Stimulated activated CD4-positive, alpha-beta T cell treated with anti-CD3 and anti-CD28 coated beads, Interleukin-12 subunit alpha, Interleukin-12 subunit beta, amount 100 ng/mL, for 4 hours (primary cell): ENCODE measurements at places on chromosomes 12 and 14.

DNA sequence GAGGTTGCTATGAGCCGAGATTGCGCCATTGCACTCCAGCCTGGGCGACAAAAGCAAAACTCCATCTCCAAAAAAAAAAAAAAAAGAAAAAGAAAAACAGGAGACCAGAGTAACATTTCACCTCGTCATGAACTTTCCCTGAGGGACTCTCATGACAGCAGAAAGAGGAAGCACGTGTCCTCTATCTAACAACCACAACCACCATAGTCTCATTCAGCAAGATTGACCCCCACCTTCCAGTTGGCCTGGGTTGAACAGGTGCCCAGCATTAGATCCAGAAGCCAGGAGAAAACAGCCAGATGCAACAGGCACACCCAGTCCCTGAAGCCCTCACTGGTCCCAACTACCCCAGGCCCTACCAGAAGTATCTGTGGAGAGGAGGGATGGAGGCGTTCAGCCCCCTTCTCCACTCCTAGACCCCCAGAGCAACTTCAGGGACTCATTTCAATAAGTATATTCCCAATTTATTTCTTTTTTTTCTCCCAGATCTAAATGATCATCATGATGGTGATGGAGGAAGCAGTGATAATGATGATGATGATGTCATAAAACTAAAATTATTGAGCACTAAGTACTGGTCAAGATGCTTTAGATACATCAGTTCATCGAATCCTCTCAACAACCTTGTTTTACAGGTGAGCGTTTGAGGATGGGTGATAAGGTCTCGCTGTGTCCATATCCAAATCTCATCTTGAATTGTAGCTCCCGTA is 235.0 kb downstream of the EFCAB11 start:
- DNase-seq, result no peak

DNA sequence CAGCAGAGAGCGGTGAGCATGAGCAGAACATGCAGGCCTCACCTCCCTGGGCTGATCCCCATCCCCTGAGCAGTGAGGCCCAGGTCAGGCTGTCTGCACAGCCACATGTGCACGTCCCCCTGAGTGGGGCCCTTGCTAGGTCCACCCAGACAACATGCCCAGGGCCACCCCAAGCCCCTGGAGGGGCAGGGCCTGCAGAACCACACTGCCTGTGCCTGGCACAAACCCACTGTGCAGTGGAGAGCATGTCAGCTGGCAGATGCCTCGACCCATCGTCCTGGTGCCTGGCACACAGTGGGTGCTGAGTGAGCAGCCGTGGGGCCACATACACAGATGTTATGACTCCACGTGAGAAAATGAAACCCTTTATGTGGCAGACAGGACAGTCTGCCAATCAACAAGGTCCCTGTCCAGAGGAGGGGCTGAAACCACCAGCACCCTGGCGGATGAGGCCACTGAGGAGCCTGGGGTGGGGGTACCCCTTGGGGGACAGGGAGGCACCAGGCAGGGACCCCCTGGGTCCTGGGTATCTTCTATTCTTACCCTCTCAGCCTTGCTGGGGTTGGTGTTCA is 8.3 kb downstream of the ANHX start:
- DNase-seq, result no peak

DNA sequence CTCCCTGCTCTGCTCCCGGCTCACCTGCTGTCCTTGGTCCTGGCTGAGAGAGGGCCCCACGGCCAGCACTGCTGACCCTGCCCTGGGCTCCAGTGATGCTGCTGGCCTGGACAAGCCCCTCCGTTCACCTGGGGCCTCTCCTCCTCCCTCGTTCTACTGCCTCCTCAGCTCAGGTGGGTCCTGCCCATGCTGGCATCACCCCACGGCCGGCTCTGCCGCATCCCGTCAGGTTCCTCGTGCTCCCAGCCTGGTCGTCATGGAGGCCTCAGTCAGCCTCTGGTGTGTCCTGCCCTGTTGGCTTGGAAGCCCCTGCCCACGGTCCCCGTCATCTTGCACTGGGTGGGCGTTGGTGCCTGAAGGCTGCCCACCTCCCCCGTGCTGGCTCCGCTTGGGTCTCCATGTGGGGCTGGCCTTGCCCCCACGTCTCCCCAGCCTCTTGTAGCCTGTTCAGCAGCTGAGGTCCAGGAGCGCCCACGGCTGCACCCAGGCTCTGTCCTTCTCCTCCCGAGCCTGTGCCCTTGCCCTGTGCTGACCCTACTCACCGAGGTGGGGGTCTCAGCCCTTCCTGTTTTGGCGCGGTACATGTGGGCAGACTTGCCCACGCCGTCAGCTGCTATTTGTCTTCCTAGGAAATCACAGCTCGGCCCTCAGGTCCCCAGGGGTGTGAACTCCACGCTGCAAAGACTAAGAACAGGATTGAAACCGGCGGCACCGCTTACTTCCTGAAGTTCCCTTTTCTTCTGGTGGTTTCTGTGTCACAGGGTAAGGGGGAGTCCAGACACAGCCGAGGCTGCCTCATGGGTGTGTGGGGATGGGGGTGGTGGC is 121.6 kb downstream of the TMEM121 start:
- no peak for DNase-seq

DNA sequence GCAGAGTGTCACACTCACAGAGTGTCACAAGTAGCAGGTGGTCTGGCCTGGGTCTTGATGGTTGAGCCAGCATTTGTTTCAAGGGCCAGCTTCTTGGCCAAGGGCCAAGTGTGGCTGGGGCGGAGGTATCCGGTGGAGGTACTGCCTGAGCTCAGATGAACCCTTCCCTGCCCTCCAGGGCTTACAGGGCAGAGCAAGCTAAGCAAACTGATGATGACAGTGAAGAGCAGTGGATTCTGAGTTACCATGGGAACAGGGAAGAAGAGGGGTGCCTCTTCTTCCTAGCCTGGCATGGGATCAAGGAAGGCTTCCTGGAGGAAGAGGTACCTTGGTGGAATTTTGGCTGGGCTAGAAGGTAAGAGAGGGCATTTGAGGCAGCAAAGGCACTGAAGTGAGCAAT is 35.7 kb downstream of the MVK start:
- DNase-seq, result no peak

GRCh38 chr14:94542811-94543440 is 18.3 kb upstream of the SERPINA4 start:
- no peak for DNase-seq

GRCh38 chr12:578748-579419 is 84.4 kb downstream of the NINJ2 start:
- DNase-seq, result no peak

DNA sequence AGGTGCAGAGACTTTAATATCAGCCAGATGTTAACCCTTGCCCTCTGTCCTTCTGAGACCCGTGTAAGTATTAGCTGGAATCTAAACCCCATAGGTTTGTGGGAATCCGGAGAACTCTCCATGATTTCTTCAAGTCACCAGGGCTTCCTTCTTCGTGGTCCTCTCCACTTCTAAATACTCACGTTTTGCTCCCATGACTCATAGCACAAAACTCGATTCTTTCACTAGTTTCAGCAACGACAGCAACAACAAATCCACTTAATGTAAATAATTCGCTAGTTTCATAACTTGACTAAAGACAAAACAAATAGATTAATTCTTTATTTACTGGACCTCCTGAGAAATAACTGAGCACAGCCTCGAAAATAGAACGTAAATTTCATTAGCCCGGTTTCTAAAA is 4.4 kb upstream of the CLEC2A start:
- DNase-seq, result no peak

DNA sequence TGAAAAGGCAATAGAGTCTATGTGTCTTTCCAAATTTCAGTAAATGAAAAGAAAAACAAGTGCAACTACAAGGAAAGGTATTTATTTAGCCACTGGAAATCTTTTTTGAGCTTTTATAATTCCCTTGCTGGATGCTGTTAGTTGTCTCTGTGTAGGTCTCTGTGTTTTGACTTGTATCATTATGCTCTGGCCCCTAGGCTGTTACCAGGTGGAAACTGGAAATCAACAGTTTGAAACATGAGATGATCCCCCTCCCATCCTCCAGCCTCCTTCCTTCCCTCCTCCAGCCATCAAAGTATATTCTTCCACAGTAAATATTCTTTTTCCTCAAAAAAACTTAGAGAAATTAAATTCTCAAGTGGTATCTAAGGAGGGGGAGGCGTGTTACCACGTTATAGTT is 934 bp upstream of the DCN start:
- DNase-seq, result no peak

DNA sequence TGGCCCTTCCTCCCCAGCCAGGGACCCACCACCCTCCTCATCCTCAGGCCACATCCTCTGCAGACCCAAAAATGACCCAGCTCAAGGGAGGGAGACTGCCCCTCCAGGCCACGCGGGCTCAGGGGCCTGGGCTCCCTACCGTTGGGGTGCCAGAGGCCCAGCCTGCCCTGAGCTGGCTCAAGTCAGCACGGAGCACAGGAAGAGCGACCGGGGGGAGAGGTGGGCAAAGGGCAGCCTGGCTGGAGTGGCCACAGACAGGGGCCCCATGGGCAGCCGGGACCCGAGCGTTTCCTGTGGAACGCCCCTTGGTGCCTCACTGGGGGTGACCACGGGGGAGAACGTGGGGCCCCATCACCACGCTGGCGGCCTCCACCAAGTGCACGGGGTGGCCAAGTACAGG is 10.7 kb downstream of the JAG2 start:
- DNase-seq, result no peak

- no peak for DNase-seq
Measured at GRCh38 chr12:54142114-54142475, 46.7 kb downstream of the SMUG1 start.

GRCh38 chr12:64792128-64792527 is 32.3 kb upstream of the TBC1D30 start:
- DNase-seq, result no peak

- no peak for DNase-seq
Measured at GRCh38 chr14:21227150-21227549, 42.1 kb downstream of the HNRNPC start.

GRCh38 chr12:57842342-57843294 is 3.9 kb downstream of the CTDSP2 start:
- no peak for DNase-seq

DNA sequence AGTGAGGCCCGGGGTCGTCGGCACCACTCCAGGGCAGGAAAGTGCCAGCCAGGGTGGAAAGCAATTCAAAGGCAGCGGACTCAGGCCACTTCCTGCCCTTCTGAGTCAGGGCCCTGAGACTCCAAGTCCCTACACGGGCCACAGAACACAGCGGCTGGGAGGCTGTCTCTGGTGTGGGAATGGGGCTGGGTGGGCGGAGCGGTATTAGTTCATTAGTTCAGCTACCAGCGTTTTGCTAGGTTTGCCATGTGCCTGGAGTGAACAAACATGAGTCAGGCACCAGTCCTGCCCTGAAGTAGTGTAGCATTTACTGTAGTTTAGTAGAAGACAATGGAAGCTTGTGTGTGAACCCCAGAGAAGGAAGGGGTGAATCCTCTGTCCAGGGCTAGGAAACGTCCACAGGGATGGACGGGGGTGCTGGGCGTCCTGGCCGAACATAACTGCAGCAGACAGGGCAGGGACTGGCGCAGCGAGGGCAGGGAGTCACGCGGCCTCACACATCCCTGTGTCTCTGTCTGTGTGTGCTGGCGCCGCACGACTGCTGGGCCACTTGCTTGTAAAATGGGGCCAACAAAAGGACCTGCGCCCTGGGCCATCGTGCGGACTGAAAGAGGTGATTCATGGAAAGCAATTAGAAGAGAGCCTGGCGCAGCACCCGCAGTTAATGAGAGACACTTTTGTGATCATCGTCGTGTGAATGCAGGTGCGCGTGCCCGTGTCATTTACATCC is 186.4 kb upstream of the PRMT8 start:
- DNase-seq, result no peak

DNA sequence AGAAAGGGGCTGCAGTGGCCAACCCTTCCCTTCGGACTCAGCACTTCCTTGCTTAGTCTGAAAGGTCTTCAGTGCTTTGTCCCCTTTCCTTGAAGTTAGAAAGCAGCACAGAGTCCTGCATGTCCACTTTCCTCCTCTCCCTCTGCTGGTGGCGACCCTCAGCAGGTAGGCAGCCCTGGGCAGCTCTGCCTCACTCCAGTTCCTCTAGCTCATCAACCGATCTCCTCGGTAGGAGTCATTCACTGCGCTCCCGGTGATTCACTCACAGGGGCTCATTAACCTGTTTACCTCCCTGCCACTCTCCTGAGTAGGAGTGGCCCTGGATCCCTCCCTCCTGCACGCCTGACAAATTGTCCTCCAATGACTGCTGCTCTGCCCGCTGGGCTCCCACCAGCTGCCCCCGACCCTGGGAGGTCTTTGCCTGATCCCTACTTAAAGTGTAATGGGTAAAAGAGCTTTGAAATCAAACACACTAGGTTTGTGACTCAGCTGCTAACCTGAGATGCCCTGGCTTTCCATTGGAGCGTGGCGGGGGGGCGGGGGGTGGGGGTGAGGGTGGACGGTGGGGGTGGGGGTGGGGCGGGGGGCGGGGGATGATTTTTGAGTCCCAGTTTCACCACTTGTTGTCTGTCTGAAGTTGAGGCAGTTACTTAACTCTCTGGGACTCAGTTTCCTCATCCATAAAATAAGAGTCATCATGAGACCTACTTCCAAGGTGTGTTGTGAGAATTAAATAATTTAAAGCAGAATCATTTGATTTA is 4.2 kb downstream of the SCNN1A start:
- no peak for DNase-seq

DNA sequence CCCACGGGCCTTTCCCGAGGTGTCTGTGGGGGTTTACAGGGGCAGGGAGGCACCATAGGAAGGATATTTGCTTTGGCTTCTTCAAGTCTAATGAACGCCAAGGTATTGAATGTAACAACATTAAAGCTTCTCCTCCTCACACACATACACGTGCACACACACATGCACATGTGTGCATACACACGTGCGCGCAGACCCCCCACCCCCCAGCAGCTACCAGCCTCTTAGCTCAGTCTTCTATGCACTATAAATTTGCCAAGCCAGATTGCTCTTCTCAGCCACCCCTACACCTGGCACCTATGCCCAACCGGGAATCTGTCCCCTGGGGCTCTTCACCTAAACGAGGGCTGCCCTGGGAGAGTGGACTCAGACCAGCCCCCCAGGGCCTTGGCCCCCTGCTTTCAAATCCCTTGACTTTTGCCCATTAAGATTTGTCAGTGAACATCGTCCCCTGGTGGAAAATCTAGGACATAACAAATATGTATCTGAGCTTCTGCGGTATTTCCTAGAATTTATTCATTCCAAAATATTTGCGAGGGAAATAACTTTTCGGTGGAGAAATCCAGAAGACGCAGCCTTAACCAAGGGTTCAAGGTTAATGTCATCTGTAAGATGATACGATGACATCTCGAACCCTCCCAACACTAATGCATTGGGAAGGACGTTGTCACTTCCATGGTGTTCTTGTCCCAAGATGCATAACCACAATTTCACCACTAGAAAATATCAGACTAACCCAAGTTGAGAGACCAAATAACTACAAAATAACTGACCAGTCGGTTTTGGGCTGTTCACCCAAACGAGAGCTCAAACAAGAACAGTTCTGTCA is 330.4 kb downstream of the MED13L start:
- DNase-seq, result no peak

GRCh38 chr14:106491851-106492250 is 965.5 kb downstream of the TMEM121 start:
- no peak for DNase-seq
